ENCODE measurements at places on chromosomes 12 and 14.
A peak's percentile ranks its signal among the peaks of the same experiment; 100 is the strongest.

DNA sequence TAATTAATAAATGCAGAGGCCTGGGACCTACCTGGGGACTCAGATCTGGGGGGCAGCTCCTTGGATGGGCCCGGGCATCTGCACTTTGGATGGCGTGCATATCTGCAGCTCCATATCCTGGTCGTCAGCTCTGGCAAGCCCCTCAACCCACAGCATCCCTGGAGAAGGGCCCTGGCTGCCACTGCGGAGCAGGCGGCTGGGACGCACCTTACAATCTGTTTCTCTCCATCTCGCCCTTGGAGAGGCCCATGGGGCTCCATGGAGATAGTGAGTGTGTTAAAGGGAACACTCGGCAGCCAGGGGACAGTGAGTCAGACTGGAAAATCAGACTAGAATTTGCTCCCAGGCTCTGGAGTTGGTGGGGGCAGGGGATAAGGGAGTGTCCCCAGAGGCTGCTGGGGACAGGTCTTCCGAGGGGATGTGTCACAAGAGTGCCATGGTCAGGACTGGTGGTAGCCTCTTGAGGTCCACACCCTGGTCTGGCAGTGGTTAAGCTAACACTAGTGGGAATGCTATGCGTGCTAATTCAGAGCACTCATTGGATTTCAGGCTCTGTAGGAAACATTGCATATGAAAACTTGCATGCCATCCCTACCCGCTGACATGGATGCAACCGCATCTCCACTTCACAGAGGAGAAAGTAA lies 21.5 kb downstream of the RFLNA start:
- DNase-seq, result no peak

DNA sequence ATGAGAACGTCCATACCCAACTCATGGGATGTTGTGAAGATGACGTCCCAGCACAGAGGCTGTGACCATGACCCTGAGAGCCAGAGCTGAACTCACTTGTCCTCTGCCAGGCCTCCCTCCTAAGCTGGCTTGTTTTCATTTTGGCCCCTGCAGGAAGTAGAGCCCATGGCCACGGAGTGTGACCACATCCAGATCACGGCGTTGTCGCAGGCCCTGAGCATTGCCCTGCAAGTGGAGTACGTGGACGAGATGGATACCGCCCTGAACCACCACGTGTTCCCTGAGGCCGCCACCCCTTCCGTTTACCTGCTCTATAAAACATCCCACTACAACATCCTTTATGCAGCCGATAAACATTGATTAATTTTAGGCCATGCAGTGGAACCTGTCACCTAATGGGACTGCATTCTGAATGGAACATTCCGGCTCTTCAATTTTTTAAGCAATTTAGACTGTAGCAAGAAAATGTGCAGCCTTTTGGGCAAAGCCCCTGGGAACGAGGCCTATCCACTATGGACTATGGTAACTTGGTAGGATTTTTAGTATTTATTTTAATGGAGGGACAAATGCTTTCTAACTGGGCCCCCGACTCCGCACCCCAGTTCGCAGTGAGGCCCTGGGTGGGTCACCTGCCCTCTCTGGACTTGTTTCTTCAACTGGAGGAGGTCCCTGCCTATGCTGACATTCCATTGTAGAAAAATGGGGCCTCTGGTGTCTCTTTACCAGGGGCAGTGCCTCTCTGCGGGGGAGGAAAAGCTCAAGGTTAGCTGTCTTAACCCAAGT lies 19.6 kb downstream of the OTUB2 start:
- no peak for DNase-seq

- DNase-seq, result no peak
Observed at GRCh38 chr14:25122843-25123242, 72.9 kb upstream of the STXBP6 start.

- DNase-seq, result no peak
Observed at GRCh38 chr14:56115976-56116893, 2.0 kb upstream of the PELI2 start.

DNA sequence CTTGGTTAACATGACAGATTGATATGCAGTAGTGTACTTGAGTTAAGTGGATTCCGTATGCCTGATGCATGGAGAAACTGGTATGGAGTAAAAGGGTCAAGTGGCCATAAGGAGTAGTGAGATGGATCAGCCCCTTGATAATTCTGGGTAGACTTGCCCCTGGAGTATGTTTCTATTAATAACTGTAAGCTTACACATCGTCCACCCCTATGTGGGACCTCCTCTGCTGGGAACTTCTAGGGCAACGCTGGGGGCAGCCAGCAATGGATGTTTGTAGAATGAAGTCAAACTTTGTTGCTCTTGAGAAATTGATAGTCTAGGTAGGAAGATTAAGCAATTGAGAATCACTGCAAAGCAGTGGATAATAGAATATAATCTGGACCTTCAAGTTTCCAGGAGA lies 3.5 kb downstream of the C12orf75 start:
- no peak for DNase-seq

DNA sequence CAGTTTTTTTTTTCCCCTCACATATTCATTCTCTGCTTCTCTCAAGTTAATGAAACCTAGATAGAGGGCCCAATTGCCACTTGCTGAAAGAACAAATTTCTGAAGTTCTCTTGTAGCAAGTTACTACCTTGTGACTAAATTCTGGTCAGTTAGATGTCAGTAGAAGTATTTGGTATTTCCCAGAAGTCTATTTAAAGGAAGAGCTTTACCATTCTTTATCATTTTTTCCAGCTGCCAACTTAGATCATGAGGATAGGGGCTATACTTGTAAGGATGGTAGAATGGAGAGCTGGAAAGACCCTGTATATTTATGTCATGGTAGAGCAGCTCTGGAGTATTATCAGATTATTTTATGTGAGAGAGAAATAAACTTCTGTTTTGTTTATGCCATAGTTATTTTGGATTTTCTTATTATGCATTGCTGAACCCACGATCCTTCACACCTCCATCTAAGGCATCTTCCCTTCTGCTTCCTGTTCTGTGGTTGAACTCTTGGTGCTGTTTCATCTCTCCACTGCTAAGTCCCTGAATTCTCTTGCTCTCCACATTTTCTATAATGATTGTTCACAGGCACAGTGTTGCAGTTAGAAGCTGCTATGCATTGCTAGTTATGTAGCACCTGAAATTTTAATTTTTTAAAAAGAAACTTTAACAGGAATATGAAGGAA lies 25.9 kb downstream of the FUT8 start:
- no peak for DNase-seq

- no peak for DNase-seq
Observed at GRCh38 chr14:80291101-80291500, 79.8 kb upstream of the DIO2 start.

GRCh38 chr14:89720741-89721729 lies 233.5 kb downstream of the EFCAB11 start:
- peak; percentile 76 for DNase-seq

DNA sequence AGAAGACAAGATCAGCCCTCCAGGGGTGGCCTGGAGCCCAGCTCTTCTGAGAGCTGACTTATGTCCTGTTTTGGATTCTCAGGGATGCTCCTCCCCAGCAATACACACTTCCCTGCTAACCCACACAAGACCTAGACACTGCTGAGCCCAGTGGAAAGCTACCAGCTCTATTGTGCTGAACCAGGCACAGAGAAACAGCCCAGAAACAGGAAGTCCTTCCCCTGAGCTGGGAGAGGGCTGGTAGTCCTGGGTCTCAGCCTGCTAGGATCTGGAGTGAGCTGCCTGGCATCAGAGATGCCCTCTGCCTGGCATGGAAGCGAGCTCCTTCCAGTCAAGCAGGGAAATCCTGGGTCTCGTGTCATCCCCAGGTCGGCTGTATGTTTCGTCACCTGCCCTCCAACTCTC lies 1.2 kb upstream of the LAG3 start:
- DNase-seq, result no peak

GRCh38 chr14:69818758-69819191 lies 21.7 kb upstream of the SLC10A1 start:
- no peak for DNase-seq

DNA sequence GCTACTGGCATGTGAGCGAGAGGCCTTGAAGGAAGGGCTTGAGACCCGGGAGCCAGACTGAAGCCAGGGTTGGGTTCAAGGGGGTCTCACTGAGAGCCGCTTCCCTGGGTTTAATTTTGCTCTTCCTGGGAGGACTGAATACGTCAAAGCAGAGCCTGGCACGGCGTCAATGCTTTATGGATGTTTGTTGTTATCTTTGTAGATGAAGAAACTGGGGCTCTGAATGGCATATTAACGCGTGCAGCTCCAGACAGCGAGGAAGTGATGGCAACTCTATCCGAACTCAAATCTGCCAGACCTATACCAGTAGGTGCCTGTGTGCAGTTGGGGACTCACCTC lies 152.8 kb upstream of the PARP11 start:
- DNase-seq, result no peak

DNA sequence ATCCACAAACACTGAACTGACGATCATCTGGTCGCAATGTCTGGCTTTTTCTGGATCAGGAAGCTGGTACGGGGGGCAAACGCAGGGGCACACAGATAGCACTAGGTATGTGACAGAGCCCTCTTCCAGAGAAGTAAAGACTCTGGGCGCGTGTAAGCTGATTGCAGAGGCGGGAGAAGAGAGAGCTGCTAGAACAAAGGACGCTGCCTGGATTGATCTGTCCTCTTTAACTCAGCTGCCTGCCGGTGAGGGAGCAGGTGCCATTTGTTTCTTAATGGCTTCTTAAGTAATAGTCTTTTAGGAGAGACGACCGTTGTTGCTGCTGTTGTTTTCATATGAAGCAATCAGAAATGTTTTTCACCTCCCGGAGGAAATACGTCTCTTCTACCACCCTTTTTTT lies 77.3 kb downstream of the GLT1D1 start:
- no peak for DNase-seq

GRCh38 chr12:108734200-108734906 lies 3.0 kb upstream of the CORO1C start:
- no peak for DNase-seq

DNA sequence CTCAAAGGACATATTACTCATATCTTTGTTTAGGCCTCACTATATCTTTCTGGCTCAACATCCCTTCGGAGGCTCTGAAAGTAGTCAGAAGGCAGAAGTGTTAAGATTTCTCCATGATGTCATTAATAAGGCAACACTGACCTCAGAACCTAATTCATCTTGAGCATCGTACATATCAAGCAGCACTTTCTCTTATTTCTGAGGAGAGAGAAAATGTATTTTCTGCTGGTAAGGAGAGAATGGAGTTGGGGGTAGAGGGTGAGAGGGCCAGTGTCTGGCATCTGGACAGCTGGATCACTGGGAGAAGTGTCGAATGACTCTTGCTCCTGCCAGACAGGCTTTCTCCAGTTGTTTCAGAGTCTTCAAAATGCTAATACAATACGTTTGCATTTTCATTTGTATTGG lies 213.2 kb upstream of the PRICKLE1 start:
- no peak for DNase-seq

All from Peyer's patch (tissue), 4 donors.